GM20000 (cell line): ENCODE measurements at places on chromosomes 11 and 22.

DNA sequence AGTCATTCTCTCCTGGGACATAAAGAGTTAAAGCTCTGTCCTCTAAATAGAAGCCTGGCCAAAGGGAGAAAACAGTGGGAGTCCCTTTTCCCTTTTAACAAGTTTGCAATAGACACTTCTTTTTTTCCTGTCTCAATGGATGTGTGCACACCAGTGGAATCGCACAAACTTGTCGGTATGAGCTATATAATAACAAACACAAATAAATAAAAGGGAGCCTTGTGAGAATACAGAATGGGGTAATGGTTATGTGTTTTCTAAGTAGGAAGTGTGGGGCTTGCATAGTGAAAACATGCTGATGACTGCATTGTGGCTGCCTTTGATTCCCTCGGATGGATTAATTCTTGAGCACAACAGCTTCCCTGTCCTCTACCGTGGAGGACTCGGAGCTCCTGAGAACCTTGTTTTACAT, 131.9 kb downstream of the WNT7B start:
- DNase-seq = no peak

- no peak for DNase-seq
Observed at GRCh38 chr11:118715837-118716260, 36.4 kb upstream of the TREH start.

DNA sequence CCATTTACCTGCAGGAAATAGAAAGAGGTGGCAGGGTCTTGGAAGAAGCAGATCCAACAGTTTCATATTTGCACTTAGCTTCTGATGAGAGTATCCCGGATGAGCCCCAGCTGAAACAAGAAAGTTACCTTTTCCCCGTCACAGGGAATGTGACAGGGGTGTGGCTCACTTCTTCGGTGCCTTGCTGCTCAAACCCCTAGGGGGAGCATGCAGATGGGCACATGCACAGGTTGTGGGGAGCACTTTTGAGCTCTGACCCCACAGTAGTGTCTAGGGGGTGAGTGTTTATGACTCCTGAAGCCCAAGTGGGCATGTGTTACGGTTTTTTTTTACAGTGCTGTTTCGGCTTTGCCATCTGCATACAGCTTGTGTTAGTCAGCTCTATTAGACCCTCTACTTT, 1221.0 kb downstream of the JRKL start:
- DNase-seq = no peak

GRCh38 chr22:25232301-25232700, 12.9 kb downstream of the CRYBB2 start:
- no peak for DNase-seq

GRCh38 chr11:108662700-108663099, 2.2 kb upstream of the DDX10 start:
- DNase-seq = no peak

- DNase-seq = no peak
Observed at GRCh38 chr11:41522391-41522790, 62.9 kb upstream of the LRRC4C start.

DNA sequence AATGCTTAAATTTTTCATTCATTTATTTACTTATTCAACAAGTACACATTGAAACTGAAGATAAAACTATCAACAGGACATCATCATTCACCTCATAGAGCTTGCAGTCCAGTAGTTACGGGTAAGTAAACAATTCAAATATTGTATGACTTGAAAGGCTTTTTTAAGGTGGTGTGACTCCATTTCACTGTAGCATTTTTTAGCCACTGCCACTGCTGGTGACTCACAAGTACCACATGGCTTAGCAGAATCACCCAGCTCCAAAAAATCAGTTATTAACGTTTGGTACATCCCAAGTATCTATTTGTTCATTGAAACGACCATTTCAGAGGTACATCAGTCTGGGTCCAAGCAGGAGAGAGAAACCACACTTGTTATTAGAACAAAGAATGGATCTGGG, 427.9 kb upstream of the DDI1 start:
- no peak for DNase-seq

GRCh38 chr11:37999171-37999570, 1401.1 kb upstream of the RAG2 start:
- no peak for DNase-seq
